Hair follicle dermal papilla cell (primary cell): ENCODE measurements at places on chromosomes 6 and 20. TPM values are rescaled to one million over a fixed set of nuclear protein-coding genes. Genes with fewer than 3 reads are reported as not detected.

Gene TRIM15
- total RNA-seq: not detected in 2 replicates

Gene MCUR1
- total RNA-seq: 10.1 and 12.3 TPM in 2 replicates

Gene CDYL
- total RNA-seq: 110 and 129 TPM in 2 replicates

Gene CYP39A1
- total RNA-seq: 4.4 and 4.5 TPM in 2 replicates

Gene MLN
- total RNA-seq: not detected in 2 replicates

Gene LRRN4
- 0.12 and 0.16 TPM in 2 replicates for total RNA-seq

Gene TRIM40
- not detected in 2 replicates for total RNA-seq

Gene LYRM4
- 7.3 and 12.3 TPM in 2 replicates for total RNA-seq

Gene SLC35D3
- not detected in 2 replicates for total RNA-seq

Gene PKIB
- 0.12 and 0.16 TPM in 2 replicates for total RNA-seq

Gene HCK
- 0.65 TPM in 1 of 2 replicates, not detected in the other for total RNA-seq

Gene SCUBE3
- 3.0 and 9.4 TPM in 2 replicates for total RNA-seq

Gene LAMA5
- total RNA-seq: 12.8 and 14.3 TPM in 2 replicates

Gene TTLL9
- not detected in 2 replicates for total RNA-seq

Gene MOXD1
- total RNA-seq: 75.3 and 95.6 TPM in 2 replicates

Gene OPRM1
- not detected in 2 replicates for total RNA-seq

Gene GATA5
- total RNA-seq: not detected in 2 replicates

Gene HMGCLL1
- total RNA-seq: 0.16 and 0.24 TPM in 2 replicates

Gene SLC22A1
- 0.12 and 0.49 TPM in 2 replicates for total RNA-seq

Gene VNN1
- 0.49 TPM in 1 of 2 replicates, not detected in the other for total RNA-seq

Gene CALHM4
- total RNA-seq: not detected in 2 replicates

Gene FAM209B
- total RNA-seq: 0.36 TPM in 1 of 2 replicates, not detected in the other

Gene PLG
- 0.85 TPM in 1 of 2 replicates, not detected in the other for total RNA-seq

Gene LY6G6D
- total RNA-seq: not detected in 2 replicates

Gene ALDH5A1
- total RNA-seq: 0.24 and 0.49 TPM in 2 replicates

Gene AP5S1
- 37.0 and 38.0 TPM in 2 replicates for total RNA-seq

Gene TENT5A
- total RNA-seq: 50.0 and 61.7 TPM in 2 replicates

Gene LKAAEAR1
- not detected in 2 replicates for total RNA-seq
